ENCODE measurements at places on chromosomes 6 and 20.

DNA sequence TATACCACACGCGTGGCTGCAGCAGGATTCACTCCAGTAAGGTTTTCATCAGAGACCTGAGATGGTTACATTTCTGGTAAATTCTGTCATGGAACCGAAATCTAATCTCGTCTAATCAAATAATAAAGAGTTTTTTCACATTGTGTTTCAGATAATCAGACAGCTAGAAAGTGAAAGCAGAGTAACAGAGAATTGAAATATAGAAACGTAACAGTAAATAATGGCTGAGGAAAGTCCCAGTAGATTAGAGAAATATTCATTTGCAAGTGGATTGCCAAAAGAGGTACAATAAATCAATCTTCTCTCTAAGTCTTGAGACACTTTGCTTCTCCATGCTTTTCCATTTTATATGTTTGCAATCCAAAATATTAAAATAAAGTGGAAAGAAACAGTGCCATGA, 42.4 kb downstream of the PKHD1 start:
- DNase-seq = no peak

DNA sequence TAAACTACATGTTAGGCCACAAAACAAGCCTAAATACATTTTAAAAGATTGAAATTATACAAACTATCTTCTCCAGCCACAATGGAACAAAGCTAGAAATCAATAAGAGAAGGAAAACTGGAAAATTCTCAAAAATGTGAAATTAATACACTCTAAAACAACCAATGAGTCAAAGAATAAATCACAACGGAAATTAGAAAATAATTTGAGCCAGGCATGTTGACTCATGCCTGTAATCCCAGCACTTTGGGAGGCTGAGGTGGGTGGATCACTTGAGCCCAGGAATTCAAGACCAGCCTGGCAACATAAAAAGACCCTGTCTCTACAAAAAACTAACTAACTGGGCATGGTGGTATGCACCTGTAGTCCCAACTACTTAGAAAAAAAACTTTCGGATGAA, 6.3 kb upstream of the WFDC13 start:
- DNase-seq = no peak

GRCh38 chr6:165732696-165733488, 69.9 kb upstream of the PDE10A start:
- no peak for DNase-seq

DNA sequence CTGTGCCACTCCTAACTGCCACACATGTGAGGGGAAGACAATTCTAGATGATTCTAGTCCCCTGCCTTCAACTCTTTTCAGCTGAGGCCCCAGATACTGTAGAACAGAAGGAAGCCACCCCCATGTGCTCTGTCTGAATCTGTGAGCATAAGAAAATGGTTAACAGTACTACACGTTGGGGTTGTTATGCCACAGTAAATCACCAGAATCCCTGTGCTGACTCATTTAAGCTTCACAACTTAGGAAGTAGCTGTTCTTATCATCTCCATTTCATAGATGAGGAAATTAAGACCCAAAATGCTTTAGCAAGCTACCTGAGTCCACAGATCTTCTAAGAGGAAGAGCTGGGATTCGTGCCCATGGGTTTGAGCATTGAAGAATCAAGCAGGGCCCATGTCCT, 27.4 kb upstream of the SCRT2 start:
- no peak for DNase-seq

DNA sequence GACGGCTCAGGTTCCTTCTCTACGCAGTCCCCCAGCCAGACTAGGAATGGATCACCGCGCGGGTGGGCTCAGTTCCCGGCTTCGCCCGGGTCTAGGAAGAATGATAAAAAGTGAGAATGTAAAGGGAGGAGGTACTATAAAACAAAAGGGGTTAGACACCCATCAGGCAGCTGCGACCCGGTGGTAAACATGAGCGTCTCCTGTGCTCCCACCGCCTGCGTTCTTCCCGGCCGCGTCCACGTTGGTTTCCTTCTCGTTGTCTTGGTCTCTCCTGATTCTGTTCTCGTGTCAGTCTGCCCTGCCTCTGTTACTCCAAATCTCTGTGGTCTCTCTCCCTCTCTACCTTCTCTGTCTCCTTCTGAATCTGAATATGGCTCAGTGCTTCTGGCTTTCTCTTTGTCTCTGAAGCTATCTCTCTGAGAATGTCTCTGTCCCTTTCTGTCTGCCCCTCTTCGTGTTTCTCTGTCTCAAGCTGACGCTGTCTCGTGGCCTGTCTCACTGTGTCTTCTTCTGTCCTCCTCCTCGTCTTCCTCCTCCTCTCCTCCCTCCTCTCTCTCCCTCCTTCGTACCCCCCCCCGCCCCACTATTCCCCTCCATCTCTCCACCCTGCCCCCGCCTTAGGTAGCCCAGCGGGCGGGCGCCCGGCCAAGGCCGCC, 41.6 kb upstream of the FOXP4 start:
- no peak for DNase-seq

GRCh38 chr6:1386038-1386709, 3.2 kb upstream of the FOXF2 start:
- no peak for DNase-seq

DNA sequence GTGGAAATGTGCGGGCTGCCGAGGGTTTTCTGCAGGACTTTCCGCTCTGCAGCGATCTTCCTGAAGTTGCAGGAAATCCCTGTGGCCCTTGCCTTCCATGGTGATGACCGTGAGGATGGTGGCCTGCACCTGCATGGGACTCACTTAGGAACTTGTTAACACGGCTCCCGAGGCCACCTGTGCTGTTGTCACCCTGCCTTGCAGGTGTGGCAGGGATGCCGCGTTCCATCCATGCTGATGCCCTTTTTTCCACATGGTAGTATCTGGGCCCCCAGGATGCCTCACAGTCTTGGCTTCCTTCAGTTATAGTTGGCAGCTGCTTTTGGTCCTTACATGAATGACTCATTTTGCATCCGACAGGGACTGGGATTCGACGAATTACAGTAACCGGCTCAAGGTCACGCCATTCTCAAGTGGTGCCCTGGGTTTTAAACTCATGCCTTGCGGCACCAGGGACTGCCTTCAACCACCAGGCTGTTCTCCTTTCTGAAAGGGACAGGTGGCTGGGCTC, 37.2 kb downstream of the SYNJ2 start:
- DNase-seq = no peak

DNA sequence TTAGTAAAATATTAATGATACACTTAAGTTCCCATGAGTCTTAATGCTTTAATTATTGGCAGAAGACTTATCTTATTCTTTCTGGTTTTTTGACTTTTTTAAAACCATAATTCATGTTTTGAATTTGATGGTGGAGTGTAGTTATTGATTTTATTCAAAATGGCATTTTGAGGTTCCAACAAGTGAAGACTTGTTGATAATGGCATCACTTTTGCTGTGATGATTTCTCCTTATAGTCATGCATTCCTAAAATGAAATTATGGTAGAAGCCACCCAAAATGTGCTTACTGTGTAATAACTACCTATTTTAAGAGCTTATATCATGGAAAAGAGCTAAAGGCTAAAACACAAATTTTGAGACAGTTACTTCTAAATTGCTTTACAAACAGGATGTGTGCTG, 2.2 kb downstream of the DOP1A start:
- DNase-seq = no peak

- DNase-seq = no peak
Observed at GRCh38 chr6:33117811-33118277, 42.1 kb downstream of the HLA-DPB1 start.

Data from stimulated activated CD8-positive, alpha-beta memory T cell treated with anti-CD3 and anti-CD28 coated beads, Interleukin-15, amount 100 ng/mL, for 4 hours (primary cell).